ENCODE measurements at places on chromosomes 1 and 21. TPM values are rescaled to one million over a fixed set of nuclear protein-coding genes. Genes with fewer than 3 reads are reported as not detected.
A peak's percentile ranks its signal among the peaks of the same experiment; 100 is the strongest.

DNA sequence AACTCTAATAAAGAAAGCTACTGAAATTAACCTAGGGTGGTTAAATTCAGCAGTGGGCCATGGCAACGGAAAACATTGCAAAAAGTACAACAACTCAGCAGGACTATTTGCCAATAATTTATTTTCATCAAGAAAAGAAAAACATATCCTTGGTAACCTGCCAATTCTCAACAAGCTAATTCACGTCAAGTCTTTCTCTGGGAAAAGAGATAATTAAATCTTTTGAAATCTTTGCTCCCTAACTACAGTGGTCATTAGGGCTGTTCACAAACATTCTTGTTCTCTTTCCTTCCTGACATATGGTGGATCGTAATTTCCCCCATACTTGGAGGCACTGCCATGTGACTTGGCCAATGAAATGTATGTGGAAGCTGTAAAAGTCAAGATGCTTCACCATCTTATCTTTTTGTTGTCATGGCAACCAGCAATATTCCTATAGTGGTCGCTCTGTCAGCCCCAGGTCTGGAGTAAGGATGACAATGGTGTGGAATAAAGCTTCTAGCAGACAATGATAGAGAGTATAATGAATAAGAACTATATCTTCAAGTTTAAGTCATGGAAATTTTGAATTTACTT lies 29.6 kb upstream of the ZNF326 start:
- H3K27ac ChIP-seq: no peak overlapping the region
- peaks cover 21% of the 10 kb centered on the region for H3K27me3 ChIP-seq
- peaks cover 3% of the 10 kb centered on the region for H3K4me1 ChIP-seq
- no peaks in the 10 kb centered on the region for H3K36me3 ChIP-seq

- peaks cover 3% of the 10 kb centered on the region for H3K27me3 ChIP-seq
- peaks cover 49% of the 10 kb centered on the region for H3K4me1 ChIP-seq
- peak; percentile 68 for DNase-seq
- H3K4me3 ChIP-seq: peak overlapping the region; percentile 99
- peaks cover 48% of the 10 kb centered on the region for H3K36me3 ChIP-seq
Measured at GRCh38 chr1:25246600-25247023, 642 bp downstream of the RSRP1 start.

GRCh38 chr1:1324084-1324523 lies 356 bp downstream of the INTS11 start:
- peaks cover 26% of the 10 kb centered on the region for H3K4me1 ChIP-seq
- peak overlapping the region; percentile 78 for H3K4me3 ChIP-seq
- H3K27me3 ChIP-seq: no peaks in the 10 kb centered on the region
- DNase-seq: no peak
- peaks cover 6% of the 10 kb centered on the region for H3K36me3 ChIP-seq
- peak overlapping the region; percentile 62 for H3K27ac ChIP-seq

GRCh38 chr1:214516434-214517326 lies 34.7 kb downstream of the PTPN14 start:
- H3K27me3 ChIP-seq: peaks cover 26% of the 10 kb centered on the region
- no peaks in the 10 kb centered on the region for H3K4me1 ChIP-seq
- H3K4me3 ChIP-seq: no peak overlapping the region
- H3K36me3 ChIP-seq: no peaks in the 10 kb centered on the region
- no peak overlapping the region for H3K27ac ChIP-seq
- no peak for DNase-seq

- H3K36me3 ChIP-seq: no peaks in the 10 kb centered on the region
- peaks cover 9% of the 10 kb centered on the region for H3K4me1 ChIP-seq
- H3K27me3 ChIP-seq: no peaks in the 10 kb centered on the region
- no peak for DNase-seq
- no peak overlapping the region for H3K4me3 ChIP-seq
Measured at GRCh38 chr1:232880354-232880753, 70.1 kb upstream of the NTPCR start.

- no peak overlapping the region for H3K4me3 ChIP-seq
- no peaks in the 10 kb centered on the region for H3K36me3 ChIP-seq
- H3K27me3 ChIP-seq: peaks cover 15% of the 10 kb centered on the region
- no peak overlapping the region for H3K27ac ChIP-seq
- DNase-seq: no peak
Measured at GRCh38 chr21:38265166-38265565, 8.4 kb downstream of the KCNJ15 start.

DNA sequence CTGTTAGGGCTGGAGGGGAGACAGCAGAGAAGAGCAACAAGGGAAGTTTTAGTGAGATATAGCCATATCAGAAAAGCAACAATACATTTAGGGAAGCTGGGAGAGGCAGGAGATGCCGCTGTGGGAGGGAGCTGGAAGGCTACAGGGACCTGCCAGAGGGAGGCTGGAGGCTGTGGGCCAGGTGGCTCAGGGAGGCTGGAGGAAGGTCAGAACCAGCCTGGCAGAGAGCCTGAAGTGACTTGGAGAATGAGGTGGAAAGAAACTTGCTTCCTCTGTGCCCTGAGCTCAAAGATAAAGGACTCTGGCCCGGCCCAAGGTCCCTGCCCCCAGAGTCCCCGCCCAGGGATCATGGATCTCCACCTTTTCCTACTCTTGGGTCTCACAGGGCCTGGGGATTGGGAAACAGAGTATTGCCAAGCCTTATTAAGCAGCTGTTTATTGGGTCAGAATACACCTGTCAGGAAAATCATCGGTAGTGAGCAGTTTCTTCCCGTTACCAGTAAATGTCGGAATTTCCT lies 85.9 kb downstream of the KIF26B start:
- no peak for DNase-seq
- H3K4me1 ChIP-seq: no peaks in the 10 kb centered on the region
- H3K27ac ChIP-seq: no peak overlapping the region

DNA sequence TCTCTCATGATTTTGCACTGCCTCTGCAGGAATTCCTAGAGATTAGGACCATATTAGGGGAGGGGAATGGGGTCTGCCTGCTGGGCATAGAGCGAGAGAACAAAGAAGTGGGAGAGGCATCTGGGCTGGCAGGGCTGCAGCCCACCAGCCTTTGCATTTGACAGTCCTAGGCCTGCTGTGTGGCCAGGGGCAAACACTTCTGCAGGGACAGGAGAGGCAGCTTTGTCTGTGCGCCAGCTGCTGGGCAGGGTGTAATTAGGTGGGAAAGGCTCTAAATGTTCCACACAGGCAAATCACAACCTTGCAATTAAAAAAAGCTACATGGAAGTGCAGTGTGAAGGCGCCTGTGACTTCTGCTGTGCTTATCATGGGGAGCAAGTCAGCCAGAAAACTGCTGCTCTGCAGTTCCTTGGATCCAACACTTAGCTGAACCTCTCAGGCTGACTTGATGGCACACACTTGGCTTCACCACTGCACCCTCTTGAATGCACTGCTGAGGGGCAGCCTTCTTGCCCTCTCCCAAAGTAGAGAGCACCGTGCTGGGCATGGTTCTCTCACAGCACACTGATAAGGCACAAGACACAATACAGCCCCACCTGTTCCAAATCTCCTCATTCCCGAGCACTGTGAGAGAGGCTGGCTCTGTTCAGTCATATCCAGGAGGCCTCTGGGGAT lies 73.6 kb upstream of the TLR5 start:
- no peaks in the 10 kb centered on the region for H3K36me3 ChIP-seq
- peak; percentile 19 for DNase-seq
- no peaks in the 10 kb centered on the region for H3K4me1 ChIP-seq

DNA sequence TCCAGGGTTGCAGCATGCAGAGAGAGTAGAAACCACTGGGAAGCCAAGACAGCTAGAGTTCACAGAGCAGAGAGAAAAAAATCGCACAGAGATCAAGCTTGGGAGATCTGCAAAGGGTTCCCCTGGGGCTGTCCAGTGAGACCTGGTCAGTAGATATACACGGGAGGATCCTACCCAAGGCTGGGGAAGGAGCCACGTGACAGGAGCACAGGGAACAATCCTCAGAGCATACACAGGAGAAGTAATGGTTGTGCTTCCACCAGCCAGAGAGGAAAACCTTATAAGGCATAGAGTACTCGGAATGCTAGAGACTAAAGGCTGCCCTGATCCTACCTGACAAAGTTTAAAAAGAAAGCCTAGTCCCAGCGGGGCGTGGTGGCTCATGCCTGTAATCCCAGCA lies 53.9 kb downstream of the GABPA start:
- H3K36me3 ChIP-seq: no peaks in the 10 kb centered on the region
- no peak for DNase-seq
- H3K27ac ChIP-seq: no peak overlapping the region
- peaks cover 29% of the 10 kb centered on the region for H3K27me3 ChIP-seq

DNA sequence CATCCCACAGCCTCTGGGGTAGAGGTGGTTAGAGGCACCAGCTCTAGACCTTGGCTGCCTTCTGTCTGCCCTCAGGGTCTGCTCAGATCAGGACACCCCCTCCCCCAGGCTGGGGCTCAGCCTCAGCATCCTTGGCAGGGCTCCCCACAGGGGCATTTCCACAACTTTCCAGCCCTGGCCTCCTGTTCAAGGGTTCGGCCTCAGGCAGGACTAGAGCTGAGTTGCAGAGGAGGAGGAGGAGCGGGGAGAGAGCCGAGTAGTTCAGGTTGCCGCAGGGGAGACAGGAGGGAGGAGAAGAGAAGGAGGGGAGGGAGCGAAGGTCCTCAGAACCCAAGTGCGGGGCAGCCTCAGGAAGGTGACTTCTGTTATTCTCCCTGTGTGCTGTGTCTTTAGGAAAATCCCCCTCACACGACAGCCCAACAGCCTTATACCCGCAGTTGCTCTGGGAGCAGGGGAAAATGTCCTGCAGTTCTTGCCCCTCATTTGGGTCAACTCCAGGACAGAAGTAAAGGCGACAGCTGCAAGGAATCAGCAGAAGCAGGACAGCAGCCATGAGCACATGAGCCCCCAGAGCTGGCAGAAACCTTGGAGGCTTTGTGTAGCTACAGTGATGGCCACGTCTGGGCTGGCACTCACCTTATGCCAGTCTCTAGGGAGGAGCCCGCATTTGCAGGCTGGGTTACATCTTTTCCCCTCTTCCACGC lies 46.5 kb upstream of the TENT5B start:
- H3K27me3 ChIP-seq: no peaks in the 10 kb centered on the region
- no peak for DNase-seq
- no peaks in the 10 kb centered on the region for H3K36me3 ChIP-seq
- H3K4me1 ChIP-seq: no peaks in the 10 kb centered on the region
- no peak overlapping the region for H3K27ac ChIP-seq
- no peak overlapping the region for H3K4me3 ChIP-seq

DNA sequence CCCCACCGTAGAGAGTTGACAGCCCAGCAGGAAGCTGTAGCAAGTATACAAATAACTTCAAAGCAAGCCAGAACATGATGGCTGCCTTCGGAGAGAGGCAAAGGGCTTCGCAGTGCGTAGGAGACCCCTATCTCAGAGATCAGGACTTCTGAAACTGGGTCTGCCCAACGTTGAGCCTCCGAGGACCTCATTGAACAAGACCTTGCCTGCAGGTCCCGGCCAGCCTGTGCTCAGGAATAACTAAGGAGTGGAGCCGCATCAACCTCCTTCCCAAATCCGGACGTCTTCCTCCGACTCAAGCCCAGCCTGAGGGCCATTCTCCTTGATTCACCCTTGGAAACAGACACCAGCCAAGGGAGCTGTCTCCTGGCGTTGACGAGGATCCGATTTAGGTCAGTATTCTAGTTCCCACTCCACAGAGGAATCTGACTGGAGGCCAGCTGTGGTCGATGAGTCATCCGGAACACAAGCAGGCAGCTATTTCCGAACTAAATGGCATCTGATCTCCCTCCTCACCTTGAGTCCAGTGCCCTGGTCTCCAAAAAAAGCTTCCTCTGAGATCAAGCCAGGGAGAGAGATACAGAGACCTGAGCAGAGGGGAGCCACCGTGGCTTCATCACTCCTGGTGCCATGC lies 166.5 kb upstream of the COA6 start:
- H3K36me3 ChIP-seq: peaks cover 8% of the 10 kb centered on the region
- no peak overlapping the region for H3K27ac ChIP-seq
- peaks cover 26% of the 10 kb centered on the region for H3K27me3 ChIP-seq
- no peak overlapping the region for H3K4me3 ChIP-seq
- DNase-seq: no peak

DNA sequence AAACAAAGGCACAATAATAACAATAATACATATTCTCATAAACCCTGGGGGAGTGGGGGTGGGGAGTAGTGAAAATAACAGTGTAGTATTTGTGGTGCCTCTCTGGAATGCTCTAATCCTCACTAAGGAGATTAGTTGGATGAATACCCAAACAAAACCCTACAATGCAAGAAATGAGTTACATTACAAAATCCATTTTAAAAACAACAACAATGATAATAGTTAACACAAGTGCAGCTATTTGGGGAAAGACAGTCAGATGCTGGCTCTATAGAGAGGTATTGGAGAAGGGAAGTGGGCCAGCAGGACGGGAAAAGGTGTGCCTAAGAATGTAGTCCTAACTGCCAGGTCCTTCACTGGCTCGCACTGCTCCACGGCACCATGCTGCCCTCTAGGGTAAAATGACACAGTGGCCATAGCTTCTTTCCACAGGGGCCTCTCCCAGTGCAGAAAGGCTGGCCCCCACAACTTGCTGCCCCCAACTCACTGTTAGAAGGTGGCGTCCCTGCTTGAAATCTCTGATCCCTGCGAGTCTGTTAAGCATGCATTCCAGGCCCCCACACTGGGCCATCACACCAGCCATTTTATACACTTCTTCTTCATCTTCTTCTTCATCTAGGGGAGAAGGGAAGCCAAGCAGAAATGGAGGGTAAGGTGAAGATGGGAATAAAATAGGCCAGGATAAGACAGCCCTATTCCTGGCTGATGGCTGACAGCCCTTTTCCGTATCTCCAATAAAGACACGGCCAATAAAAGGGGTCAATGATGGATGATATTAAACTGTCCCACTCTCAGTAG lies 113.8 kb downstream of the UBR4 start:
- H3K4me3 ChIP-seq: no peak overlapping the region
- no peak overlapping the region for H3K27ac ChIP-seq
- peaks cover 43% of the 10 kb centered on the region for H3K36me3 ChIP-seq
- no peaks in the 10 kb centered on the region for H3K27me3 ChIP-seq
- H3K4me1 ChIP-seq: no peaks in the 10 kb centered on the region
- no peak for DNase-seq

DNA sequence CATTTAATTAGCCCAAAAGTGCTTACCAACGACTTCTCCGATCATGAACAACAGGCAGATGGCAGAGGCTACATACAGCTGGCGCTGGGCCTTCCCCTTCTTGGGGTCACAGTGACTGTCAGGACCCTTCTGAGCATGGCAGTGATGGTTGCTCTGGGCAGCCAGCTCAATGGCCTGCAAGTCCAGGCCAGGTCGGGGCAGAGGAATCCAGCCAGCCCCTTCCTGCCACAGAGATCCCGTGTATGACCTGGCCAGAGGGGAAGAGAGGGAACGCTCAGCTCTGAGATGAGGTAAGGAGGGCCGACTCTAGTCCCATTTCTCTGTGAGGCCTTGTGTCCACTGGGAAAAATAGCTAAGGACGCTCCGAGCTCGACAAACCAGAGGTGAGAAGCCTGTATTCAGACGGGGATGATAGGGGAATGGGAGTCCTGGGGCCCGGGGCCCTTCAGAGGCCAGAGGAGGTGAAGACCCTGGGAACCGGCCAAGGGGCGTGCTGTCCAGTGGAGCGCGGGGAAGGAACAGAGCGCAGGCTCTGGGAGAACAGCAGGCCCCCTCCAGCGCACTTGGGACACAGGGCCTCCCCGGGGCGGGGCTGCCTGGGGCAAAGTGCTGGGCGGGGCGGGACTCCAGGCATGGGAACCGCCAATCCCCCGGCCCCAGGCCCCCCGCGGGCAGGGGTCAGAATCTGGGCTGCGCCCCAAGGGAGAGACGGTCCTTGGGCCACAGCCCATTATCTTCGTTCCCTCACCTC lies 772 bp downstream of the SLC30A2 start:
- DNase-seq: no peak
- no peak overlapping the region for H3K27ac ChIP-seq
- peaks cover 68% of the 10 kb centered on the region for H3K27me3 ChIP-seq

ITLN2 gene
- total RNA-seq: not detected

TMEM125 gene
- not detected for total RNA-seq

MAEL gene
- total RNA-seq: 0.38 TPM

HCN3 gene
- total RNA-seq: 6.1 TPM

CFHR1 gene
- not detected for total RNA-seq

DCDC2B gene
- total RNA-seq: 0.16 TPM

CYP4Z1 gene
- total RNA-seq: not detected

OR2T2 gene
- total RNA-seq: not detected

Data from activated CD8-positive, alpha-beta memory T cell treated with anti-CD3 and anti-CD28 coated beads, Interleukin-2, amount 10 ng/mL, durations not matched to agents 7 days and 5 days (primary cell).